ENCODE measurements at places on chromosomes 11 and 22. TPM values are rescaled to one million over a fixed set of nuclear protein-coding genes. Genes with fewer than 3 reads are reported as not detected.

DNA sequence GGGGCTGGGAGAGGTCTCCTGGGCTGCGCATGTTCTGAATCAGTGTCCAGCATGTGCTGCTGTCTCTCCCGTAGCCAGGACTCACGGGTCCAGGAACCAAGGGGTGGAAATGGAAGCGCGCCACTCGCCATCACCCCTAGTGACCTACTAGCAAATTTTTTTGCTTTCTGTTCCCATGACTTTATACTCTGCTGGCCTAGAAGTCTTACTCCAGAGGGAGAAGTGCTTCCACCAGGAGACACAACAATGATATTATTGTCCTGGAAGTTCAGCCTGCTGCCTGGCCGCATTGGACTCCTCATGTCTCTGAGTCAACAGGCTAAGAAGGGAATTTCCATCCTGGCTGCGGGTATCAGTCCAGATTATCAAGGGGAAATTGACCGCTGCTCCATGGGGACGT is 729.7 kb downstream of the BRD1 start:
- H3K36me3 ChIP-seq, result no peaks in the 10 kb centered on the region
- H3K27me3 ChIP-seq, result no peaks in the 10 kb centered on the region
- H3K27ac ChIP-seq, result no peak overlapping the region
- DNase-seq, result no peak
- no peaks in the 10 kb centered on the region for H3K4me1 ChIP-seq

DNA sequence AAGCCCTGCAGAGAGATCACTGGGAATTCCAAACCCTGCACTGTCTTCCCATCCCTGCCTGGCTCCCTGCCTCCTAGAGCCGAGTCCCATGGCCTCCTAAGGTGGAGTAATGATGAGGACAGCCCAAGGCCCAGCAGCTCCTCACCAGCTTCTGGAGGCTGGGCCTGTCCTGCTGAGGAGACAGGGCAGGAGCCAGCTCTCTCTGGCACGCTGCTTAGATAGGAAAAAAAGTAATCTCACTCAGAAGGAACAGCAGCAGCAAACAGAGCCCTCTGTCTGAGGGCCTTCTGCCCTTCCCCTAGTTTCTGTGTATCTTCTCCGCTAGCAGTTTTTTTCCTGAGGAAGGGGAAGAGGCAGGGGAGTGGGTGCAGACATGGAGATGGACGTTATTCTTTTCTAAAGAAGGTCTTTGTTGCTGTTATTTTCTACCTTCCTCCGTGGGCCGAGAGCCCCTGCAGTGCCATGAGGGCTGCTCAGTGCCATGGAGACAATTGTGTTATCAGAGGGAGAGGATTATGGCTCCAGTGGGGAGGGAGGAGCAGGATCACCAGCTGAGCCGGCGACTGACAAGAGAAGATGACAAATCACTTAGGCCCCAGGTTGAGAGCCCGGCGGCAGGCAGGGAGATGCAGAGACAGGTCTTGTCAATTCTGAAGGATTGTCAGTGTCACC is 315.3 kb downstream of the BUD13 start:
- no peak for DNase-seq
- H3K27me3 ChIP-seq, result no peaks in the 10 kb centered on the region
- no peak overlapping the region for H3K27ac ChIP-seq

DNA sequence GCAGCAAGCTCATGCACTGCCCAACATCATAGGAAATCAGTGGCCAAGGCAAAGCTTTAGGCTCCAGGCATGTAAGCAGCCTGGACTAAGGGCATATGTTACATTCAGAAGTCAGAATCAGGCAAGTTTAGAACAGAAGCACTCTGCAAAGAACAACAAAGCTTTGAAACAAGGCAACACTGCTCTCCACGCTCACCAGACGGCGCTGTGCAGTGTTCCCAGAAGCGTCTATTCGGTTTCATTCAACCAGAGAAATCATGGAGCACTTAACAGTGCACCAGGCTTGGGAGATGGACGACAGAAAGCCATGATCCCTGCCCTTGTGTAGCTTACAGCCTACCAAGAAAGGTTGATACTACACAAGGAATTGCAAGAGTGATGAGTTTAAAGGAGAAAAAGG is 555.8 kb downstream of the BUD13 start:
- no peak overlapping the region for H3K27ac ChIP-seq
- no peaks in the 10 kb centered on the region for H3K27me3 ChIP-seq
- no peaks in the 10 kb centered on the region for H3K4me1 ChIP-seq
- DNase-seq, result no peak
- peaks cover 9% of the 10 kb centered on the region for H3K36me3 ChIP-seq
- no peak overlapping the region for H3K4me3 ChIP-seq

DNA sequence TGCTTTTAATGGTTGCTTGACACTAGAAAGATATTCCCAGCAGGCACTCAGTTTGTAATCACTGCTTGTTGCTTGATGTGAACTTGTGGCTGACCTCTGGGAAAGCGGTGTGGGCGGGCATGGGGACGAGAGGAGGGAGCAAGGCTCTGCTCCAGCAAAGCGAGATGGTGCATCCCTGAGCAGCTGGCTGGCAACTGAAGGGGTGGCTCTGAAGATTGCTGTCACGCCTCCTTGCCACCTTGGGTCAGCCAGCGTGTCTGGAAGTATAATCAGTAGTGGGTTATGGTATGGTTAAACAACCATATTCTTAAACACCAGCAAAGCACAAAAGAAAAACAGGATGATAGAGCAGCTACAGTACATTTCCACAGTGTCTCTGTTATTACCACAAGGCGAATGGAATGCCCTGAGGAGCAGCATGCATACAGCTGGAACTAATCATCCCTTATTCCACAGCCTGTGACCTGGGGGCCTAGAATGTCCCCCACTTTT is 124.5 kb downstream of the TRIM44 start:
- no peak overlapping the region for H3K4me3 ChIP-seq
- no peaks in the 10 kb centered on the region for H3K36me3 ChIP-seq
- no peaks in the 10 kb centered on the region for H3K27me3 ChIP-seq
- no peak overlapping the region for H3K27ac ChIP-seq
- DNase-seq, result no peak

DNA sequence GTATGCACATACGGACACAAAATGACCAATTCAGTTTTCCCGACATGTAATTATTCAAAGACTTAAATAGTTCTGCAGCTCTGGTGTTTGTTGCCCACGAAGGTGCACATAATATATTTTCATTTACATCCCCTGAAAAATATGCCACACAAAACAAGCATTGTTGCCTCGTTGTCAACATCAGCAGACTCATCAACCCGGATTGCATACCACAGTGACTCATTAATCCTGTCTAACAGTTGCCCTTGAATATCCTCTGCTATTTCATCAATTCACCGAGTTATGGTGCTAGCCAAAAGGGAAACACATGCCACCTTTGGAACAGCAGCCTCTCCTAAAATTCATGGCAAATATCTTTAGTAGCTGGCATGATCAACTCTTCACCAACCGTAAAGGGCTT is 582.2 kb downstream of the LRRC4C start:
- H3K27me3 ChIP-seq, result no peaks in the 10 kb centered on the region
- H3K4me1 ChIP-seq, result no peaks in the 10 kb centered on the region
- no peak overlapping the region for H3K27ac ChIP-seq

DNA sequence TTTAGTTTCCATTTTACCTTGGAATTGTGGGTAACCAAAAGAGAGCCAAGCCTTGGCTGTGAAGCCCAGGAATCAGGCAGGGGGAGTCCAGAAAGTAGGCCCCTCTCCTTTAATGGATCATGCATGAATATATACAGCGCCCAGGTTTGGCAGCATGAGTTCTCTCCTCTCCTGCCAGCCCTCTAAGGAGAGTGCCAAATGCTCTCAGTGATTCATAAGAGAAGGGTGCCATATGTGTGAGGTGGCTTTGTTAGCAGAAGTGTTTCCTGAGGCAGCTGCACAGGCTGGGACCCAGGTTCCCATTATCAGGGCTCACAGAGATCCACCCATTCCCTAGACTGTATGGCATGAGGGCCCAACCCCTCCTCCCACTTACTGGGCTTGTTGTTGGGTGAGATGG is 52.3 kb upstream of the SCUBE2 start:
- H3K4me1 ChIP-seq, result no peaks in the 10 kb centered on the region
- H3K27me3 ChIP-seq, result no peaks in the 10 kb centered on the region
- H3K27ac ChIP-seq, result no peak overlapping the region
- H3K36me3 ChIP-seq, result peaks cover 26% of the 10 kb centered on the region

Gene PAMR1
- 2.4 TPM for total RNA-seq

Gene MRGPRE
- not detected for total RNA-seq

Gene GPR83
- total RNA-seq, result 0.15 TPM

All from H9 (cell line).